RPMI7951 (cell line): ENCODE measurements at places on chromosomes 1 and 21.

DNA sequence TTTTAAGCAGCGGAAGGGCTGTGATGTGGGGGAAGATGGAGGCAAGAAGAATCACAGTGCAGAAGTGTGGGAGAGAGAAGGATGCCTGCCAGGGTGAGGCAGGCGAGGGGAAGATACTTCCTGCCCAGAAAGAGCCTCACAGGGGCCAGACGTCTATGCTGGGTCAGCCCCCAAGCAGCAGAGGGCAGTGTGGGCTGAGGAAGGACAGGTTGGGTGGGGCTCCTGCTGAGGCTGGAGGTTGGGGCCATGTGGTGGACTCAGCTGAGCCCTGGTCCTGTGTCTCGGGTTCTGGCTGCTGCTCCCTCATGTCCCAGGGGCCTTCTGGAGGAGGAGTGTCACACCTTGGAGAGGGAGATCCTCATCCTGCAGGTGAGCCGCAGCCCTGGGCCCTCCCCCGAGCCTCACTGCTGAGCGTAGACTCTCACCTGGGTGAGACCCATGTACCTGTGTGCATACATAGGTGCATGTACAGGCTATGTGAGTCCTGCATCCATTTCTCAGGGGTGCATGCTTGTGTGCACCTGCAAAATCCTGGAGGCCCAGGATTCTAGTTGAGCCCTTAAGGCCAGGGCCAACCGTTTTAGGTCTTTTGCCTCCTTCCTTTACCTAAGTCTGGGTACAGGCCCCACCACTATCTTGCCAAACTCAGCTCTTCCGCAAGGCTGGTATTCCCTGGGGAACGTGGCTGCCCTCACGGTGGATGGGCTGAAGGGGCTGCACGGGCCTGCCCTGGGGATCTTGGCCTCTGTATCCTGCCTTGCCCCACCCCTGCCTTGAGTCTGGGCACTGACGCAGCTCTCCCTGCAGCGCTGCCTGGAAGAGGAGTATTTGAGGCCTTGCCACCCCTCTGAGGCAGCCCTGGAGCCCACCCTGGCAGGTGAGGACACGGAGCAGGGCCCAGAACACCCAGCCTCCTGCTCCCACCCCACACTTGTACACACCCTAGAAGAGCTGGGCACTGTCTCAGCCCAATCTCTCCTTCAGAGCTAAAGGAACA is 3.7 kb downstream of the CCDC24 start:
- DNase-seq: peak; percentile 26

DNA sequence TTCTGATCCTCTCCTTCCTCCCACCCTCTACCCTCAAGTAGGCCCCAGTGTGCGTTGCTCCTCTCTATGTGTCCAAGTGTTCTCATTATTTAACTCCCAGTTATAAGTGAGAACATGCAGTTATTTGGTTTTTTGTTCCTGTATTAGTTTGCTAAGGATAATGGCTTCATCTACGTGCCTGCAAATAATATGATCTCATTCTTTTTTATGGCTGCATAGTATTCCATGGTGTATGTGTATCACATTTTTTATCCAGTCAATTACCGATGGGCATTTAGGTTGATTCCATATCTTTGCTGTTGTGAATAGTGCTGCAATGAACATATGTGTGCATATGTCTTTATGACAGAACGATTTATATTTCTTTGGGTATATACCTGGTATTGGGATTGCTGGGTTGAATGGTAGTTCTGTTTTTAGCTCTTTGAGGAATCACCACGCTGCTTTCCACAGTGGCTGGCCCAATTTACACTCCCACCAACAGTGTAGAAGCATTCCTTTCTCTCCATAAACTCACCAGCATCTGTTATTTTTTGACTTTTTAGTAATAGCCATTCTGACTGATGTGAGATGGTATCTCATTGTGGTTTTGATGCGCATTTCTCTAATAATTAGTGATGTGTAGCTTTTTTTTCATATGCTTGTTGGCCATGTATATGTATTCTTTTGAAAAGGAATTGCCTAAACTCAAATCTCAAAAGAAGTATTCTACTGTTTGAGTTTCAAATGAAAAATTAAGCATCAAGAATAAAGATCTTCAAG is 116.9 kb downstream of the ETS2 start:
- no peak for DNase-seq

DNA sequence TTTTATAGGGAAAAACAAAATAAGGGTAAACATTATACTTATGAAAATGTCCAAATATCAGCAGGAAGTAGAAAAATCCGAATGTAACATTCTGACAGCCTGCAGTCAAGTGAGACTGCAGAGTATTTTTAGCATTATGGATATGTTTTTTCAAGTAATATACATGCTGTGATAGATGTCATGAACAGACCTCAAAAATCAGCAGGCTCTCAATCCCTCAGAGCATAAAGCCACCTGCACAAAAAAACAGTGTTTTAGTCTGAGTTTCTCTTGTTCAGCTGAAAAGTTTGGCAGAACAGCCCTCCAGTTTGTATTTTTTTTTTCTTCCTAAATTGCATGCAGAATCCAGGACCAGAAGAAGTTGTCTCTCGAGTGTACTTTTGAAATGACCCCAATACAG is 219.1 kb upstream of the FMN2 start:
- DNase-seq: no peak

DNA sequence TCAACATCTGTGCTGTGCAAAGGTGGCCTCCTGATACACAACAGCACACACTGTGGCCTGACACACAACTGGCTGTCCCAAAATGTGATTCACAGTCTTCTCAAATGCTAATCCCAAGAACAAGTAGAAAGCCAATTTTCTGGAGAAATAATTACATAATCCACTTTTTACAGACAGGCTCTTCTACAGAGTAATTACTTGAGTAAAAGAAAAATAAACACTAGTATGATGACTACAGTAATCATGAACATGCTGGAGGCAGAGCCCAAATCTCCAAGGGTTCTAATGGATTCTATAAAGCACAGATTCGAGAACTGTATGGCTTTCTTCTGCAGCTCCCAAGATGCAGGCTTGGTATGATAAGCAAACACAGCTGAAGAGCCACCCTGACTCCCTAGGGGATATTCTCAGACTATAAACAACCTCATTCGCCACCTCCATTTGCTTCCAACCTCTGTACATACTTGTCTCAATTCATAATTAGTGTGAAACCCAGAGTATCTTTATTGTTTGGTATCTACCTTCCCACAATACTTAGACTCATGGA is 81.9 kb downstream of the SIPA1L2 start:
- DNase-seq: no peak

GRCh38 chr1:28243685-28244311 is 7.9 kb downstream of the ATP5IF1 start:
- no peak for DNase-seq

GRCh38 chr1:101262630-101263348 is 26.0 kb downstream of the S1PR1 start:
- DNase-seq: peak; percentile 53

- DNase-seq: no peak
Measured at GRCh38 chr1:209746451-209747165, 9.2 kb upstream of the TRAF3IP3 start.

- DNase-seq: no peak
Measured at GRCh38 chr1:150650193-150650592, 20.8 kb upstream of the ENSA start.

DNA sequence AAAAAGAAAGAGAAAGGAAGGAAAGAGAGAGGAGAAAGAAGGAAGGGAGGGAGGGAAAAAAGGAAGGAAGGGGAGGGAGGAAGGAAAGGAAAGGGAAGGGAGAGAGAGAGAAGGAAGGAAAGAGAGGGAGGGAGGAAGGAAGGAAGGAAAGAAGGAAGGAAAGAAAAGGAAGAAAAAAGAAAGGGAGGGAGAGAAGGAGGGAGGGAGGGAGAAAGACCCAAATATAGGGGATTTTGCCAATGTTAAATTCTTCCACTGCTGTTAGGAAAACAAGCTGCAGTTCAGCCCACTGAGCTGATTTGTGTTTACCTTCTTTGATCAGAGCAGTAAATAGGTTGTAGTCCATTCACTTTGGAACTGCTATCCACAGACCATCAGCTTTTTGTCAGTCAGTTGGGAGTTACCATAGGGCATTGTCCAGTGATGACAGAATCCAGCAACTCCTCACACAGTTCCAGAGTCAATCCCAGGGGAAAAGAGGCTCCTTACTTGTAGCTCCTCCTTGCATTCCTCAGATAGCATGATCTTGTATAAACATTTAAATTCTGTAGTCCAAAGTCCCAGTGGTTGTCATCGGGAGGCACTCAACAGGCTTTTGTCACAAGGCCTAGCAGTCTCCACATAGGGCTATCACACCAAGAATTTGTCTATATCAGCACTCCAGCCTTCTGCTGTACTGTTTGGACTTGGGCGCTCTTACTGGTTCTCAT is 13.5 kb upstream of the PPP1R8 start:
- DNase-seq: no peak

GRCh38 chr1:86583032-86583431 is 36.2 kb downstream of the CLCA4 start:
- no peak for DNase-seq

DNA sequence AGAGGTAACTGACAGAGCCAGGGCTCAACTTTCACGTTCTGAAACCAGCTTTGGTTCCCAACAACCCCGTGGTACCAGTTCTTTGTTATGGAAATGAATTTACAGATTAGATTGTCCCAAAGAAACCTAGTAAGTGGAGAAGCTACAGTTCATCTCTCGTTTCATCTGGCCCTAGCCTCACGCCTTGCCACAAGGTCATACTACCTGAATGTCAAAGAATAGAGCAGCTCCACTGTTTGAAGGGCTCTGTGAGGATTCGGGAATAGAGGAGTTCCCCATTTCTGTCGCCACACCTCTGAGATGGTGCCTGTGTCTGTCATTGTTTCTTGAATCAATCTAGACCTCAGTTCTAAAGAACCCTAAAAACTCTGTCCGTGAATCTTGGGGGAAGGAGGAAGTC is 15.0 kb upstream of the CDC42 start:
- DNase-seq: no peak

DNA sequence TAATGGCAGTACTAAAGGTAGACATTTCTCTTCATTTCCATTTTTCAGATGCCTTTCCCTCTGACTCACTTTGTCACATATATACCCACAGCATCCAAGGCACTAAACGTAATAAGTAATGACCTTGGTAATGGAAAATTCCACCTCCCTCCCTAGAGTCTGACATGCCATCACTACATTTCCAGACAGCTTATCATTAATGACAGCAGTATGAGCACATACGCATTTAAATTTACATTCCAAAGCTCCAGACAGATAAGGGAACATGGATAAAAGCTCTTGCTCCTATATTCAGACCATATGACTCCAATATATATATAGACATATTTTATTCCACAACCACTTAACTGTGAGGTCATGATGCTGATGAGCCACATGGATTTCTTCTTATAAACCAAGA is 191.7 kb upstream of the GORAB start:
- no peak for DNase-seq

GRCh38 chr1:88773540-88774150 is 89.6 kb downstream of the PKN2 start:
- peak; percentile 67 for DNase-seq

- no peak for DNase-seq
Measured at GRCh38 chr1:8816264-8816663, 1.2 kb downstream of the RERE start.

DNA sequence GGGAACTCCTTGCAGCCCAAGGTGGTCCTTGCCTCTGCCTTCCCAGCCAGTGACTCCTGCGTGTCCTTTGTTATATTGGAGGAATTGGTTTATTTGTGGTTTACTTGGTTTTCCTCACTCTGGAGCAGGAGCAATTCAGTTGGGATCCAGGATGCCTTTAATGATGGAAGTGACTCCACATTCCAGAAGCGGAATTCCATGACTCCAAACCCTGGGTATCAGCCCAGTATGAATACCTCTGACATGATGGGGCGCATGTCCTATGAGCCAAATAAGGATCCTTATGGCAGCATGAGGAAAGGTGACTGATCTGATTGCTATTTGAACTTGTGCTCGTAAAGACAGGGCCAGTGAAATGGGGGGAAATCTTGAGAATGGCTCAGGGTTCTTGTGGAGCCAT is 15.1 kb upstream of the PIGV start:
- peak; percentile 89 for DNase-seq

GRCh38 chr1:88571506-88571905 is 112.6 kb upstream of the PKN2 start:
- no peak for DNase-seq

DNA sequence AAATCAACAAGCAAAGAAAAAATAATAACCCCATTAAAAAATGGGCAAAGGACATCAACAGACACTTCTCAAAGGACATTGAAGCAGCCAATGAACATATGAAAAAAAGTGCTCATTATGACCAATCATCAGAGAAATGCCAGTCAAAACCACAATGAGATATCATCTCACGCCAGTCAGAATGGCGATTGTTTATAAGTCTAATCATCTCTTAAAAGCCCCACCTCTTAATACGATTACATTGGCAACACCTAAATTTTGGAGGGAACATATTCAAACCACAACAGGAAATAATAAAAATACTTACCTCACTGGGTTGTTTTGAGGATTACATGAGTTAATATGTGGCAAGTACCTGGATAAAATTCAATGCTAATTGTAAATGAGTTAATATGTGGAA is 57.1 kb upstream of the PLPPR4 start:
- no peak for DNase-seq

- no peak for DNase-seq
Measured at GRCh38 chr1:53507116-53507820, 48.1 kb downstream of the DMRTB1 start.

- peak; percentile 68 for DNase-seq
Measured at GRCh38 chr1:243748706-243749283, 101.2 kb downstream of the AKT3 start.

- DNase-seq: no peak
Measured at GRCh38 chr1:175865041-175865766, 121.8 kb upstream of the TNR start.

- DNase-seq: no peak
Measured at GRCh38 chr1:244954359-244954758, 90.0 kb upstream of the HNRNPU start.
